ENCODE measurements at places on chromosomes 6 and 20. TPM values are rescaled to one million over a fixed set of nuclear protein-coding genes. Genes with fewer than 3 reads are reported as not detected.

The HLA-DRA gene
- polyA plus RNA-seq: 57.8 TPM

The MCCD1 gene
- not detected for polyA plus RNA-seq

The EYS gene
- 0.59 TPM for polyA plus RNA-seq

The NR2E1 gene
- polyA plus RNA-seq: not detected

The NTSR1 gene
- polyA plus RNA-seq: 0.10 TPM

The HLA-DMB gene
- 11.5 TPM for polyA plus RNA-seq

The TRIM10 gene
- 0.86 TPM for polyA plus RNA-seq

The SLC17A9 gene
- 1.7 TPM for polyA plus RNA-seq

GRCh38 chr6:165804331-165805066, 141.5 kb upstream of the PDE10A start:
- peak; percentile 57 for DNase-seq

DNA sequence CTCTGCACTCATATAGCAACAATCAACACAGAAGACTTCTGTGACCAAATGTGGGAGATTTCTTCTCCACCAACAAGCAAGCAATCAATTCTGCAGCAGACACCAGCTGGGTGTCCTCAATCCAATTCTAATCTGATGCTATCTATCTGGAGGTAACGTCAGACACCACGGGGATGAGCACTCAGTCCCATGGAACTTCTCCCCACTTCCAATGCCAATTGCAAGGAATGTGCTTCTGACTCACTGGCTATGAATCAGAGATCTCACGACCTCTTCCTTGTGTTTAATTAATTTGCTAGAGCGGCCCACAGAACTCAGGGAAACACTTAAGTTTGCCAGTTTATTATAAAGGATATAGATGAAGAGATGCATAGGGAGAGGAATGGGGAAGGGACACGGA, 103.5 kb upstream of the SIRPG start:
- DNase-seq: no peak

DNA sequence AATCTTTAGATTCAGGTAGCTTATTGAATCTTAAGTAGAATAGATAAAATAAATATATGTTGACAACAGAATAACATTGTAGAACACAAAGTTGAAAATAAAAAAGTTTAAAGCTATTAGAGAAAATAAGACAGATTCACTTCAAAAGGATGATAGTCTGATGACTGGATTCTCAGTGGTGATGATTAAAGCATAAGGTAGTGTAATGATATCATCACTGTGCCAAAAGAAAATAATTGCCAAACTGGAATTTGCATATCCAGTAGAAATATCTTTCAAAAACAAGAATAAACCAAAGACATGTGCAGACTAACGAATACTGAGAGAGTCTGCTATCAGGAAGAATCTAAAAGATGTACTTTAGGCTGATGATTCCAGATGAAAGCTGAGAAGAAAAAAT, 30.2 kb downstream of the ENPP1 start:
- DNase-seq: no peak

DNA sequence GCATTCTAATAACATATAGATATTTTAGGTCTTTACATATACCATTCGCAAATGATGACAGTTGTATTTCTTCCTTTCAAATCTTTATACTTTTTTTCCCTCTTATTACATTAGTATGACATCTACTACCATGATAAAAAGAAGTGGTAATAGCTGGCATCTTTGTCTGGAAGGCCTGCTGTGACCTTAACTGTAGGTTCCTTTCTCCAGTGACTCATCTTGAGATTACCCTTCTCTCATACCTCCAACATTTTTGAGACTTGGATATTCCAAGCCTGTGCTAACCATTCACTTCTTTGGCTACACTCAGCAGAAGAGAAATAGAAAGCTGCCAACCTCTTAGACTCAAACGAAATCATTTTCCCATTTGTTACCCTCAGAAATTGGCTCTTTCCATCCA, 30.3 kb downstream of the ZKSCAN8 start:
- no peak for DNase-seq

DNA sequence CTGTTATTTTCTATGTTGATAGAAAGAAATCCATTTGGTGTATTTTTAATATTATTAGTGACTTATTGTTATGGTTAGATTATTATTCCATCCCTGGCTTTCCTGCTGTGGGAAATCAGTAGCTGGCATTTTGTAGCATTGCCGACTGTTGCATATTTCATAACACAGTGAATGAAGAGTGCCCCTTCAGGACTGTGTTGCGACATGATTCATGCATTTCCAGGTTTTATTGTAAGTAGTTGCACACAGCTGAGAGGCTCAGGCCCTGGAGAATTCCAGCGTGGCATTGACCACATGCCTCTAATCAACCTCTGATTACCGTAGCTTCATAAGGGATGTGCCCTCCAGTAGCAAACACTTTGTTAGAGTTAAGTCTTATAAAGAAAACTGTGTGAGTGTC, 263.9 kb downstream of the FARS2 start:
- DNase-seq: no peak

DNA sequence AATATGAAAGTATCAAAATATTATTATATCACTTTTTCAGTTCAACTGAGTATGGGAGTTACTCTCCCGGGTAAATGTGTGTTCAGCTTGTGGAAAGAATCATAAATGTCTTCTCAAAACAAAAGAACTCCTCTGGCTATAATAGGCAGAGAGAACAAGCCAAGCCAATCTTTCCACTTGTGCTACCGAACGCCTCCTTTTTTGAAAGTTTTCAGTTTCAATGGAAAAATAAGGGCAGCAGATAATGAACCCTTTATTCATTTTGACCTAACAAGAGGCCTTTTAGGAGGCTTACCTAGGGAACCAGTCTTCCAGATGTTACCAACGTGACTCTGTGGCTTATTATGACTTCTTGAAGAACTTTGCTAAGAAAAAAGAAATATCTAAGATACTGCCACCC, 67.5 kb downstream of the PDE7B start:
- DNase-seq: no peak

- no peak for DNase-seq
Observed at GRCh38 chr6:109628158-109629000, 62.6 kb downstream of the AK9 start.

DNA sequence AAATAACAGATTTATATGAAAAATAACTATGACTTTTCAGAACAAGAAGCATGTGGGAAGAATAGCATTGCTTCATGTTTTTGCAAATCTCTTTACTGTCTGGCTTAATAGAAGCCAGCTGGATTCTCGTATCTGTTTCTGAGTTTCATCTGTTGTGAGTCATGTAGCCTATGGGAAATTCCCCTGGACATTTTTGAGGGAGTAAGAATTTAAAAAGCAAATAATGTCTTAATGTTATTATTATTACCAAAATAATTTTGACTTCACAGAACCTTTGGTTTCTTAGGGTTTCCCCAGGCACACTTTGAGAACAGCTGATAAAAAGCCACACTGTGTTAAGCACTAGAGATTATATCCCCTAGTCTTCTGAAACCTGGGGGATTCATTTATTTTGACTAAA, 75.8 kb downstream of the SYCP2L start:
- DNase-seq: peak; percentile 20

GRCh38 chr20:53226826-53227225, 254.7 kb downstream of the TSHZ2 start:
- no peak for DNase-seq

- DNase-seq: no peak
Observed at GRCh38 chr6:130394246-130394645, 28.4 kb downstream of the TMEM200A start.

GRCh38 chr20:58759947-58760346, 67.3 kb downstream of the NPEPL1 start:
- no peak for DNase-seq

- DNase-seq: no peak
Observed at GRCh38 chr20:54227241-54227640, 19.4 kb downstream of the PFDN4 start.

DNA sequence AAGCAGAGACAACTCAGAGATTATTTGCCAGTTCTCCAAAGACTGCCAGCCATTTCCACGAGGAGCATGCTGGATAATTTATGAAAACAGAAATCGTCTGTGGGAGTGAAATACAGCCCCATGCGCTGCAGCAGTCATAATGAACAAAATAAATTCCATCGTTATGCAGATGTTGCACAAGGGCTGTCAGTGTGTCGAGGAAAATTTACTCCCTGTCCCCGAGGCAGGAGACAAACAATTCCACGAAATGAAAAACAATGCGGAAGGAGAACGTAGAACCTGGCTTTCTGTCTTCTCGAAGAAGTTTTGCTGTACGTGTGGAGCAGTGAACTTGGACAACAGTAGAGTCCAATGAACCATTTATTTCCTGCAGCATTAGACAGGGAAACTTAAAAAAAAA, 399.4 kb downstream of the CD83 start:
- DNase-seq: no peak

- no peak for DNase-seq
Observed at GRCh38 chr6:145498425-145498824, 236.9 kb downstream of the EPM2A start.

DNA sequence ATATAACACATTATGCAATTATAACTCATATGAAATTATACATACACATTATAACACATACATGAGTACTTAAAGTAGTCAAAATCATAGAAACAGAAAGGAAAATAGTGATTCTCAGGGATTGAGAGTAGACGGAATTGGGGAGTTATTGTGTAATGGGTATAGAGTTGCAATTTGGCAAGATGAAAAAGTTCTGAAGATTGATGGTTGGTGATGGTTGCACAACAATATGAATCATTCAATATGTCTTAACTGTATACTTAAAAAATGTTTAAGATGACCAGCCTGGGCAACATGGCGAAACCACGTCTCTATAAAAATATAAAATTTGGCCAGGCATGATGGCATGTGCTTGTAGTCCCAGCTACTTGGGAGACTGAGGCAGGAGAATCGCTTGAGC, 372.7 kb downstream of the CDKAL1 start:
- DNase-seq: no peak

GRCh38 chr20:47007826-47008655, 113.4 kb downstream of the EYA2 start:
- no peak for DNase-seq

DNA sequence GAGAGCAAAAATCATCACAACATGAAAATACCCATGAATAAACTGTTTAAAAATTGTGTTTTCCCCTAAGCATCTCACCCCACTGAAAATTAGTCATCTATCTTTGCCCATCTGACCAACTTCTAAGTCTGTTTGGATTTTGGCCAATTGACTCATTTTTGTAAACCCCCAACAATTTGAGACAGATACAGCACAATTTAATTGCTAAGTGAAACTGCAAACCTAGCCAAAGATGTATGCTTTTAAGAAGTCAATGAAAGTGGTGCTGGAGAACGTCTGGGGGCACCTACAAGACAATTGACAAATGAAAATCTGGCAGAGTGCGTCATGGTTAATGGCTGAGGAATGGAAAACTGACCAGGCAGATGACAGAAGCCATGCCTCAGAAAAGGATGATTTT, 30.9 kb upstream of the SLC24A3 start:
- DNase-seq: no peak

- peak; percentile 33 for DNase-seq
Observed at GRCh38 chr6:45724511-45724910, 291.1 kb downstream of the CLIC5 start.

- no peak for DNase-seq
Observed at GRCh38 chr20:63378626-63379025, 17.5 kb upstream of the CHRNA4 start.

- DNase-seq: no peak
Observed at GRCh38 chr6:47700053-47700452, 1.7 kb downstream of the ADGRF4 start.

DNA sequence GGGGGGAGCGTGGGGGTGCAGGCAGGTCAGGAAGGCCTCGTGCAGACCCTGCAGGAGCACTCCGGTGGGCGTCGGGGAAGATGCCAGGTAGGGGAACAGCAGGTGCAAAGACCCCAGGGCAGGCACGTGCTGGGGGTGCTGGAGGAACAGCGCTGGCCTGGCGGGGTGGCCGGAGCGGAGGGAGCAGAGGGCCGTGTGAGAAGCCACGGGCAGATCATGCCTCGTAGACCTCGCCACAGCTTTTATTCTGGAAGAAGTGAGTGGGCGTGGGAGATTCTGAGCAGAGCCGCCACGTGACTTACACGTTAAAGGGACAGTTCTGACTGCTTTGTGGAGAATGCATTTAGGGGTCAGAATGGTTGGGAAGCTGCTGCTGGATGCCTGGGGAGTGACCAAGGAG, 9.3 kb downstream of the NTSR1 start:
- DNase-seq: no peak

GRCh38 chr6:116247285-116247684, 6.6 kb downstream of the TSPYL4 start:
- no peak for DNase-seq
